ENCODE measurements at places on chromosomes 3 and 15. TPM values are rescaled to one million over a fixed set of nuclear protein-coding genes. Genes with fewer than 3 reads are reported as not detected.

Gene GOLGA8R
- polyA plus RNA-seq: 0.08 TPM

Gene PDZRN3
- not detected for polyA plus RNA-seq

Gene GPR62
- not detected for polyA plus RNA-seq

Gene IL12A
- polyA plus RNA-seq: 0.36 TPM

Gene CFAP20DC
- polyA plus RNA-seq: not detected

Gene TMEM40
- polyA plus RNA-seq: 0.22 TPM

Gene KCNAB1
- not detected for polyA plus RNA-seq

Gene CACNA2D3
- 0.01 TPM for polyA plus RNA-seq

DNA sequence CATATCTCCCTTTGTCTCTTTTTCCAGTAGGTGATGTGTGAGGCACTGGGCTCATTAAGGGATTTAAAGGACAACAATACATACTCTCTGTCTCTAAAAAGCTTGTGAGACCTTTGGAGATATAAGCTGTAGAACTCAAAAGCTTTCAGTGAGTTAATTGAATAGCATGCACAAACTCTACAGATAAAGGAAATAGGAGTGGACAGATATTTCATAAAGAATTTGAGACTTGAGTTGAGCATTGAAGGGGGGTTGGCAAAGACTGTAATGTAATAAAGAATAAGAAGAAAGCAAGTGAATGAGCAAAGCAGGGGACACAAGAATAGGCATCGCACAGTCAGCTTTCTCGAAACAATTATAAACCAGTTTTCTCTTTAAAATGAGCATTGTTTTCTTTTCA, 583.4 kb upstream of the DPPA4 start:
- no peak for DNase-seq

DNA sequence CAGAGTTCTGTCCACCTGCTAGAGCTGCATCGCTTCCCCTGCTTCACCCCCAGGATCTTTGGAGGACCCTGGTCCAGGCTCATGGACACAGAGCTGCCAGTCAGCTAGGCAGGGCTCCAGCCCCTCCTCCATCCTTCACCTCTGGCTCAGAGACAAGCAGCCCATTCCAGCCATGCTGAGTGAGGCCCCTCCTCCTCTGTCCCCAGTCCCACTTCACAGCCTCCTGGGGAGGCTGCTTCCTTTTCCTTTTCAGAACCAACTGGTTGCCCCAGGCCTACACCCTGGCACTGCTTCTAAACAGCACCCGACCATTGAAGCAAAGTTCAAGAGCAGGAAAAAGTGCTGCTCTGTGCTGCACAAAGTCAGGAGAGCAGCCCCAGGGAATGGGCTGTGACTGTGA, 22.2 kb downstream of the IQSEC1 start:
- no peak for DNase-seq

DNA sequence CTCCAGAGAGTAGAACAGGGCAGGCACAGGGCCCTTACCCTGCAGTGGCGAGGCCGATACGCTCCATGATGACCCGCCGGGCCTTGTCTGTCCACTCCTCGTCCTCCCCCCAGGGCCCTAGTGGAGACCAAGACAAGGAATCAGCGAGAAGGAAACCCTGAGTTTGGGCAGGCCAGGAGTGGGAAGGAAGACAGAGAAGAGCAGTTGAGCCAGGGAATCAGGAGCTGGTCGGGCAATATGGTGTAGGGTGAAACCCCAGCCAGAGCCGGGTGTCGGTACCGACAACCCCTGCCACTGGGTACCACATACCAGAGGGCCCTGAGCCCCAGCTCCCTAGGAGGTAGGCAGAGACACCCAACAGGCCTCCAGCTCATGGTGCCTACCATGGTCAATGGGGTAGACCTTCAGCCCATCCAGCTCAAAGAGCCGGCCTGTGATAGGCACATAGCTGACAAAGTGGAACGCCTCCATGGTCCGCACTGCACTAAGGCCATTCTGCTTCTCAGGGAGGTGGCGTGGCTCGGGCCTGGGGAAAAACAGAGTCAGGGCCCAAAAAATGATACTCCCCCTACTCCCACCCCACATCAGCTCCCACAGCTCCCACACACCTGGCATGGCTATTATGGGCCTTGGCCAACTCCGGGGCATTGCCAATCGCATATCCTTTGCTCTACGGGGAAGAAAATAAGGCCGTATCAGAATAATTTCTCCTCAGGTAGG, 38.0 kb downstream of the SEMA3G start:
- no peak for DNase-seq

DNA sequence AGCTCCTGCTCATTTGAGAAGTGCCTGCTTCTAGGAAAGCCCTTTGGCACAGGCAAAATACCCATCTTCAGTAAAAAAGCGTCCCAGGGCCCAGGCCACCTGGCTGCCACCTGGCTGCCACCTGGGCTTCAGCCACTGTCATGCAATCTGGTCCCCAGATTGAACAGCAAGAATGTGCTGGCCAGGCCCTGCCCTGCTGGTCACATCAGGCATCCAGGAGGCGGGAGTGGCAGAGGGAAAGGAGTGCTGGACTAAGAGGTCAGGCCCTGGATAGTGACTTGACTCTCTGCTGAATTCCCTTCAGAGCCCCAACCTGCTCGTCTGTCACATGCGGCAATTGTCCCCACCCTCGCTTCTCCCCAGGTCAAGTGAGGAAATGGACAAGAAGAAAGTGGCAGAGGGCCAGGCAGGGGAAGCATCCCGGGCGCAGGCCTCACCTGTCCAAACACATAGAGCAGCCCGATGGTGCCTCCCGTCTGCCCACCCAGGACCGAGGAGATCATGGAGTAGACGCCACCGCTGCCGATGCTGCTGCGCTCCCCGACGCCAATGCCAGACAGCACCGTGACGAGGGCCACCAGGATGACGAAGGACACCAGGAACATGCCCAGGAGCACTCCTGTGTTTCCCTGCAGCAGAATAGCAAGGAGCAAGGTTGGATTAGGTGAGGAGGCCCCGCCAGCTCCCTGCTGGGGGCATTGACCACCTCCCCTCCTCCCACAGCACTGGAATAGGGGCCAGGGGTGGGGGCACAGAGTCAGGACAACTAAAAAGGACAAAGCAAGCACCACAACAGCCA, 25.5 kb downstream of the SLC12A8 start:
- DNase-seq: no peak

DNA sequence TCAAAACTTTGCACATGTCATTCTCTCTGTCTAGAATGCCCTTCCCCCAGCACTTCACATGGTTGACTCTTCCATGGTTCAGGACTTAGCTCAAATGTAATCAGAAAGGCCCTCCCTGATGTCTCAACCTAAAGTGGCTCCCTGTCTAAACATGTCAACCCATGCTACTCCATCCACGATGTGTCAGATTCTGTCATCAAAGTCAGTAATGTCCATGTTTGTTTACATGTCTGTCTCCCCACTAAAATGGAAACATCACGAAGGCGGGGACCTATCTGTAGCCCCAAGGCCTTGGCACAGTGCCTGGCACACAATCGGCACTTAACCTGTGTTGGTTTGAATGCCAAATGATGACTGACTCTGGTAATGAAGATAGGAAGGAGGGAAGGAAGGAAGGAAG, 20.8 kb upstream of the SNTN start:
- no peak for DNase-seq

- DNase-seq: no peak
Measured at GRCh38 chr15:90413411-90414379, 25.7 kb downstream of the IQGAP1 start.

- DNase-seq: peak; percentile 41
Measured at GRCh38 chr3:192915304-192915703, 2.4 kb downstream of the MB21D2 start.

DNA sequence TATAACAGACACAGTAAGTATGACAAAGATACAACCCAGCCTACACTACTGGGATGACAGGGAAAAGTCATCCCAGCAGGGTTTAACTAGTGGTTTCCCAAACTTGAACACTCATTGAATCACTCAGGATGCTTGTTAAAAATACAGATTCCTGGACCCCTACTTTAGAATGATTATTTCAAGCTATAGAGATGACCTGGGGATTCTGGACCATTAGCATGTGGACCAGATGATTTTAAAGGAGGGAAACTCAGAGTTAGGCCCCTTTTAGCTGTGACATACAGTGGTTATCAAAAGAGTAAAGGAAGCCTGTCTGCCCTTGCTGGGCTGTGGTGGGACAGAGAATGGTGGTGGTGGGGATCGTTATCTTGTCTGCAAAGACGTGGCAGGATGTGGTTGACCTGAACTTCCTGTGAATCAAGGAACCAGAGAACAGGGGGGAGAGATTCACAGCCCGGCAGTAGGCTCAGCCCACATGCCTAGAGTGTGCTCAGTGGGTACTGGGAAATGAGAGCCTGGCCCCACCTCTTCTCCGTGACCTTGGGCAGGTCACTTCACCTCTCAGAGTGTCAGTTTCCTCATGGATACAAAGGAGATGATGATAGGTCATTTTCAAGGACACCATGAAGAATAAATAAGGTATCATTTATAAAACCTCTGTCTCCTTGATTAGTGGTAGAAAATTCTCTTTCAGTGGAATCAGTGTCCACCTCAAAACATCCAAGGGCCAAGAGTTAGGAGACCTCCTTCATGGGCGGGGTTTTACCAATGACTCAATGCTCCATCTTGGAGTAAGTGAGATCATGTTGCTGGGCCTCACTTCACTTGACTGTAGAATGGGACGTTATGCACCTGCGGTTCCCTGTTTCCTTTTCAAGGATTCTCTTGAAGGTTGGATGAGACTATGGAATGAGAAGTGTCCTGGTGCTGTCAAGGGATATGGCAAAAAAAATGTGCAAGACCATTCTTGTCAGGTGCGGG, 306.5 kb downstream of the RPLP1 start:
- DNase-seq: no peak

DNA sequence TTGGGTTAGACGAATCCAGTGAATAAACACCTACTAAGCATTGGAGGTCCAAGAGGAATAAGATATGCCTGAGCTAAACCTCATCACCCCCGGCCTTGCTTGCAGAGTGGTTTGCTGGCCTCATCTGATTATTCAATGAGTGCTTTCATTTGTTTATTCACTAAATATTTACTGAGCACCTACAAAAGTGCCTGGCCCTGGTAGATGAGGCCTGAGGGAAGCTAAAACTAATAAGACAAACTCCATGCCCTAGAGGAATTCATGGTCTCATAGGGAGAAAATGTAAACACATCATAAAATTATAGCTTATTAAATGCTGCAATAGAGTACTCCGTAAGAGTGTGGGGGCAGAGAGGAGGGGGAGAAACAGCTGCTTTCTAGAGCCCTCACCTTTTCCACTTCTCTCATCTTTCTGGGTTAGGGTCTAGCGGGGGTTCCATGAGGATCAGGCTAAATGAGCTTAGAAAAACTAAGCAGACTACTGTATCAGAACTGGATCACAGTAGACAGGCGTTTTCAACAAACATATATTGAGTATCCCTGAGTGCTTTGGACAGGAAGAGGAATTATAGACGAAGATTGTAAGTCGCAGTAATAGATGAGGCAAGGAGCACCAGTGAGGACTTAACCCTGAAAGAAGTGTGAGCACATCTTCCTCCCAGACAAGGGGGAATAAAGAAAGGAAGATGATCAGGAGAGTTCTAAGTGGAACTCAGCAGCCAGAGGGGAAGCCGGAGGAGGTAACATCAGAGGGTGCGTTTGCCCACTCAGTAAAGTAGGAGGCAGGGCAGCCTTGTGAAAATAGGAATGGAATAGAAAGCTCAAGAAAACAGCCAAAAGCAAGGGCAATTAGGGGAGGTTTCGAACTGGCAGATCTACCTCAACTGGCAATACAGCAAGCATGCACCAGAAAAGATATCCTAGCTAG, 31.5 kb upstream of the LAMP3 start:
- DNase-seq: no peak

GRCh38 chr15:100186366-100186765, 155.4 kb downstream of the ADAMTS17 start:
- DNase-seq: no peak

- DNase-seq: no peak
Measured at GRCh38 chr3:124434176-124434575, 296.1 kb upstream of the UMPS start.

GRCh38 chr3:197890693-197891092, 59.3 kb upstream of the RPL35A start:
- no peak for DNase-seq

GRCh38 chr15:60017538-60018520, 13.7 kb downstream of the FOXB1 start:
- DNase-seq: no peak

All from HepG2 (cell line).